ENCODE measurements at places on chromosomes 2 and 18.

DNA sequence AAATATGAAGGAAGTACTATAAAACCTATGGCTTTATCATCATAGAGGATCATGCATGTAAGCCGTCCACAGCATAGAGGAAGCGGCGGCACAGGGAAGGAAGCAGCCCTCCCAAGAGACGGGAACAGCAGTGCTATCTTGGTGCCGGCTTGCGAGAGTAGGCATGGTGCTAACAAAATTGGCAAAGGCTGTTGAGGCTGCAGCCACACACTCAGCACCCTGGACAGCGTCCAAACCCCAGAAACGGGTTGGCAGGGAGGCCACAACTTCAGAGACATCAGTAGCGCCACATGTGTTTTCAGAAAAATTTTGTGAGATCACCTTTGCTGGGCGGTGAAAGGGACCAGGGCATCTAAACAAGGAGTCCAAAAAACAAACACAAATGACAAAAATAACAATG lies 37.7 kb downstream of the NETO1 start:
- peak; percentile 17 for ATAC-seq

DNA sequence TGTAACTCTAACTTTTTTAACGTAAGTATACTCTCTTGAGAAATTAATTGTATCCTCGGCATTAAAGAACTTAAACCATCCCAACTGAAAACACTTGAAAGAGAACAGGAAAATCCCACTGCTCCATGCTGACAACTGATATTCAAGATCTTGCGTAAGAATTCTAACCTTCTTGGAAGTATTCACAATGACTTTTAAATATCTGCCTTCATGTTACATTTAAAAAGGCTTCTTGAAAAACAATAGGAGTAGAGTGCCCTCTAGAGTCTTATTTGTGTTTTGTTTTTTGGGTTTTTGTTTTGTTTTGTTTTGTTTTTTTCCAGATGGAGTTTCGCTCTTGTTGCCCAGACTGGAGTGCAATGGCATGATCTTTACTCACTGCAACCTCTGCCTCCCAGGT lies 65.4 kb upstream of the DNAJC10 start:
- ATAC-seq = no peak

- no peak for ATAC-seq
Measured at GRCh38 chr2:233470839-233471238, 95.7 kb downstream of the USP40 start.

DNA sequence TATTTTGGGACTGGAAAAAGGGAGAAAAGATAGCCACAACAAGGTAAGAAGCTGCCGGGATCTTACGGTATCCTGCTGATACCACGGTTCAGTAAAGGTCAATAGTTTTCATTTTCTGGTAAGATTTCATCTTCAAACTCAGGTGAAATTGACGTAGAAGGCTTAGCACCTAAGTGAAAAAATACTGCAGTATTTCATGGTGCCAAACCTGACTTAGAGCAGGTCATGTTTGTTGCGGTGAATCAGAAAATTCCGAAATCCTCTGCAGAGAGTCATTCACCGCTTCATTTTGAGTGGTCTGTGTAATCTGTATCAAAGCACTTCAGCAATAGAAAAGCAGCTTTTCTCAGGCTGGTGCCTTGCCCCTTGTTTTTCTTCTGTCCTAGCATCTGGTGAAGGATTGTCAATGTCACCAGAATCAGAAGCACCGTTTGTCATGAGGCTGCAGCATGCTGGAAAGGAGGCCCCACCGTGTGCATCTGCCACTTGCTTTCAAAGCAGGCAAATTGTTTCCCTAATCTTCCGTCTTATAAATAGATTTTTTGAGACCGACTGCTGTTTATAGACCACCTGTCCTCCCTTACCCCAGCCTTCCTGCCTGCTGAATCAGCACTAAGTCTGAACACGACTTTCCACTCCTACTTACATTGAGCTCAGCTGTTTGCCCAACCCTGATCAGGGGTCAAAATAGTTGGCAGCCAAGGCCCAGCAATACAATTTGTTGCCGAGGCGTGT lies 156.3 kb downstream of the EML6 start:
- ATAC-seq = no peak

DNA sequence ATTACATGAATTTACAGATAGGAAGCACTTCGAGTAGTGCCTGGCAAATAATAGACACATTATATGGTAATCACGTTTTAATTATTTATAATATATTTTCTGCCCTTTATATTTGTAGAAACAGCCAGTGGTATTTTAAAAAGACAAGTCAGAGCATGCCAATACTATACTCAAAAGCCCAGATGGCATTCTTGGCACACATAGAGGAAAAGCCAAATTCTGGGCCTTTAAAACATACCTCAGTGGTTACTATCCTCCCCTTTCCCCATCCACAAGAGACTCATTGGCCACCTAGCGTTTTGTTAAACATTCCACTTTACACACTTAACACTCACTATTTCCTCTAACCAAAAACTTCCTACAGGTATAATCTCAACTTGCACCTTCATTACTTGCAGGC lies 63.3 kb upstream of the ZNF804A start:
- no peak for ATAC-seq

DNA sequence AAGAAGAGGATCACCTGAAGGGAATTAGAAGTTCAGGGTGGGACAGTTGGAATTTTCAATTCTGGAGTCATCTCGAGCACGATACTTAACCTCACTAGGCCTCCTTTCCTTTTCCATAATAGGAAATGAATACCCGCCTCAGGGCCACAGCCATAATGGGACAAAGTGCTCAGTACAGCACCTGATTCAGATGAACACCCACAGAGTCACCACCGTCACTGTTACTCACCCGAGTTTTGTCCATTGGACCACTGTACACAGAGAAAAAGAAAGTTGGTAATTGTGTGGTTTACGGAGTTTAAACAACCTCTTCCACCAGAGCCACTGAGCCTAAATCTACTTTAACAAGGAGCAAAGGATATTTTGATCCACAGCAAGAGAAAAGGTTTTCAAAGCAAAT lies 122.0 kb upstream of the NDUFV2 start:
- ATAC-seq = no peak

- no peak for ATAC-seq
Measured at GRCh38 chr2:112880091-112880531, 30.9 kb upstream of the IL37 start.

GRCh38 chr2:198571393-198571792 lies 767.0 kb downstream of the PLCL1 start:
- ATAC-seq = no peak

- ATAC-seq = no peak
Measured at GRCh38 chr2:88499204-88499603, 46.7 kb upstream of the FOXI3 start.

GRCh38 chr2:78940998-78941397 lies 84.5 kb upstream of the REG3G start:
- ATAC-seq = no peak

GRCh38 chr2:73077424-73077795 lies 5.9 kb upstream of the SFXN5 start:
- no peak for ATAC-seq

- no peak for ATAC-seq
Measured at GRCh38 chr2:236558036-236558435, 11.6 kb upstream of the ACKR3 start.

GRCh38 chr18:68940754-68941153 lies 142.9 kb downstream of the CCDC102B start:
- ATAC-seq = no peak

DNA sequence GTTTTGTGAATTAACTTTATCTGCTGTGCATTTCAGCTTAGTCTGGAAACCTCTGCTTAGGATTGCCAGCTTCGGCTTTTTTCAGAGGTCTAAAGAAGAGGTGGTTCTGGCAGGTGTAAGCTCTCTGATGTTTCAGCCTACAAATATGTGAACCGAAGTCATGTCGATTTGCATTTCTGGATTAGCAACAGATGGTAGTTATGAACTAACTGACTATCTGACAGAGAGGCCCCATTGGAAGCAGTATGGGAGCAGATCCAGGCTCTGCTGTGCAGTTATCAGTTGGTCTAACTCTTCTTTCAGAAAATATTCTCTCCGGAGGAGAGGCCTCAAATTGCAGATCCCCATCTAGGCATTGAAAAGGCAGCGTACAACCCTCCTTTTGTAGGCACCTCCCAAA lies 32.7 kb upstream of the SPRED2 start:
- no peak for ATAC-seq

DNA sequence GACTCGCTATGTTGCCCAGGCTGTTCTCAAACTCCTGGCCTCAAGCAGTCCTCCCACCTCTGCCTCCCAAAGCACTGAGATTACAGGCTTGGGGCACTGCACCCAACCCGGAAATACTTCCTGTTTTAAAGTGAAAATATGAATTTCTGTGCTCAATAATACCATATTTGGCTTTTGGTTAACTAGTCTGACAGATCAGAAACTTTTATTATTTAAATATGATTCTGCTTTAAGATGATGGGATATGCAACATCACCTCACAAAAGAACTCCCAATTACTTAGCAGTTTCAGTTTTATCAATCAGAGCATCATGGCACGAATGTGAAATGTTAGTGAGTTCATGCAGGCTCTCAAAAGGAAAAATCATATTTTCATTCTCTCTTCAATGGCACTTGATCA lies 120.6 kb downstream of the PTRHD1 start:
- no peak for ATAC-seq

DNA sequence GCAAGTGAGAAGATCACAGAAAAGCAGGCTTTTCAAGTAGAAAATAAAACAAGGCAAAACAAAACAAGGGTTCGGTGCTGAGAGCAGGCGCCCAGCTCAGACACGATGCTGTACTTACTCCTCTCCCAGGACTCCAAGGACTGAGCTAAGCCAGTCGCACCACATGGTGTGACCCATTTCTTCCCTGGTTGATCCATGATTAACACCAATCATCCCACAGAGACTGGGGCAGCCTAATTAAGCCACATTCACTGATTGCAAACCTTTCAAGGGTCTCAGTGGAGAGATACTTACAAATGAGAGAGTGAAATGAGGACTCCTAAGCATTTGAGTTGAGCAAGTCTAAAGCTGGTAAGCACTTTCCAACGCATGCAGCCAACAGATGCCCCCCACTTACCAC lies 155.2 kb downstream of the MYO5B start:
- ATAC-seq = no peak

- ATAC-seq = no peak
Measured at GRCh38 chr18:48388478-48388877, 20.7 kb downstream of the ZBTB7C start.

DNA sequence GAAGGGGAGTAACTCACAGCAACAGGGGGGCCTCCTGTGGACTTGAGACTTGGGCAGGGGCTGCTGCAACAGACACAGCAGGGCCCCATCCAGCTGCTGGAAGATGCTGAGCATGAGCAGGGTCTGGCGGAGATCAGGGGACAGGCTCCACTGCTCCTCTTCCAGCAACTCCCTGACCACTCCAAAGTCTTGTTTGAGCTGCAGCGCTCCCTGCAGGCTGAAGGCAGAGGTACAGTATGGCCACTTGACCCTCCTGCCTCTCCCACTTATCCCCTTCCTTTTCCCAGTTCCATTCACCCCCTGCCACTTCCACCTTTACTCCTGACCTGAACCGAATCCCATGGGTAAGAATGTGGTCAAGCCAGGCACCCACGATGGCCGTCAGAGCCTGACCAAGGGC lies 2.4 kb upstream of the MRPL53 start:
- no peak for ATAC-seq

DNA sequence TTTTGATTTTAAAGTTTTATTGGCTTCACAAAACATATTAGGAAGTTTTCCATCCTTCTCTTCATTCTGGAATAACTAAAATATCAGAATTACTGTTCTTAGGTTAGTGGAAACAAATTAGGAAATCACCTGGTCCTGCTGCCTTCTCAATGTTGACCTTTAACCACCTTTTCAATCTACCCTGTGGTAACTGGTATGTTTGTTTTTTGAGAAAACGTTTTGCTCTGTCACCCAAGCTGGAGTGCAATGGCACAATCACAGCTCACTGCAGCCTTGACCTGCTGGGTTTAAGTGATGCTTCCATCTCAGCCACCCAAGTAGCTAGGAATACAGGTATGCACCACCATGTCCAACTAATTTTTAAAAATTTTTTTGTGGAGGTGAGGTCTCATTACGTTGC lies 28.4 kb downstream of the ACYP2 start:
- ATAC-seq = no peak

GRCh38 chr2:113083296-113083695 lies 15.5 kb downstream of the IL1F10 start:
- ATAC-seq = no peak

DNA sequence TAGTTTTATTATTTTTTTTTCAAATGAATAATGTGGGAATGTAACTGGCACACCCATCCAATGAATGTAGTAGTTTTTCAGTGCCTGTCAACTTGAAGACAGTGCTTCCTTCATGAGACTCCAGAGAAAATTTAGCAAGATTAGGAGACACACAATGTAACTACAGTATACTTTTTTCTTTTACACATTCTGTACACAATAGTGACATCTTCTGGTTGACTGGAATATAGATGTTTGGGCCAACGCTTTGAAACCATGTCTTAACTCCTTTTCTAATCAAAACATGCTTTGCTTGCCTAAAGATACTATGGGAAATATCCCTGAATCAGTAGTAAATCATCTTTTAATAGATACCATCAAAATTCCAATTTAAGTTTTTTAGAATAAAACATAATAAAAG lies 229.5 kb upstream of the ZC3H15 start:
- peak; percentile 41 for ATAC-seq

DNA sequence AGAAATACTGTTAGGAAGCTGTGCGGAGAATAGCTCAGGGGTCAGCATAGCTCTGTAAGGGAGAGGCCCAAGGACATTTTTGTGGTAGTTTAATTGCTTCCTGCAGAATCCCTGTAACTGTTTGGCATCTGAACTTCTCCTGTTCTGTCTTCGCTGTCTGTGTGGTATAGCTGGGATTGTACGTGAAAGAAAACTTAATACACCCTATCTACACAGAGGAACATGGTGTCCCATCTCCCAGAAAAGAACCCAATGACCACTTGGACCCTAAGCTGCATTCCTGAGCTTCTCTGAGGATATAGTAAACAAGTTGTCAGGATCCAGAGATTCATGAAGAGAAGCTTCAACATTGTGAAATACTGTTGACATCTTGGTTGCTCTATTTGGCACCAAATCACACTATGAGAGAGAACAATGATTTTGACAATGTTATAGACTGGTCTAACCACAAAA lies 81.3 kb downstream of the CDC42EP3 start:
- no peak for ATAC-seq

DNA sequence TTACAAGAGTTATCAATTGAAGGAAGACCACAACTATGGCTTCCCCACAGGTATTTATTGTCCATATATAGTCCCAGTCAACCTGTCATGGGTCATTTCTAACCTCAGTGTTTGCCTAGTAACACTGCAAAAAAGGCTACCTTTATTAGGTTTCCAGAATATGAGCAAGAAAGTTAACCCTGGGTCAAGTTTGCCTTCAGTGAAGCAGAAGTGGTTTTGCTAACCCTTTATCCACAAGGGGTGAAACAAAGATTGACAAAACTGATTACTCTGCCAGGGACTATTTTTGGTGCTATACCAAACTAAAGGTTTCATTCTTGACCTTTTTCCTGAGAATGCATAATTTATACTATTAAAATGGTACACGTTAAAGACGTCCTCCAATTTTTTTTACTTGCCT lies 28.8 kb downstream of the SP100 start:
- no peak for ATAC-seq

GRCh38 chr18:11851806-11852337 lies 659 bp downstream of the CHMP1B start:
- peak; percentile 71 for ATAC-seq

Data from esophagus mucosa (tissue), 1 donor.